ENCODE measurements at places on chromosomes 11 and 22. TPM values are rescaled to one million over a fixed set of nuclear protein-coding genes. Genes with fewer than 3 reads are reported as not detected.
A peak's percentile ranks its signal among the peaks of the same experiment; 100 is the strongest.

KIAA0930 gene
- total RNA-seq, result 92.5 TPM

DNA sequence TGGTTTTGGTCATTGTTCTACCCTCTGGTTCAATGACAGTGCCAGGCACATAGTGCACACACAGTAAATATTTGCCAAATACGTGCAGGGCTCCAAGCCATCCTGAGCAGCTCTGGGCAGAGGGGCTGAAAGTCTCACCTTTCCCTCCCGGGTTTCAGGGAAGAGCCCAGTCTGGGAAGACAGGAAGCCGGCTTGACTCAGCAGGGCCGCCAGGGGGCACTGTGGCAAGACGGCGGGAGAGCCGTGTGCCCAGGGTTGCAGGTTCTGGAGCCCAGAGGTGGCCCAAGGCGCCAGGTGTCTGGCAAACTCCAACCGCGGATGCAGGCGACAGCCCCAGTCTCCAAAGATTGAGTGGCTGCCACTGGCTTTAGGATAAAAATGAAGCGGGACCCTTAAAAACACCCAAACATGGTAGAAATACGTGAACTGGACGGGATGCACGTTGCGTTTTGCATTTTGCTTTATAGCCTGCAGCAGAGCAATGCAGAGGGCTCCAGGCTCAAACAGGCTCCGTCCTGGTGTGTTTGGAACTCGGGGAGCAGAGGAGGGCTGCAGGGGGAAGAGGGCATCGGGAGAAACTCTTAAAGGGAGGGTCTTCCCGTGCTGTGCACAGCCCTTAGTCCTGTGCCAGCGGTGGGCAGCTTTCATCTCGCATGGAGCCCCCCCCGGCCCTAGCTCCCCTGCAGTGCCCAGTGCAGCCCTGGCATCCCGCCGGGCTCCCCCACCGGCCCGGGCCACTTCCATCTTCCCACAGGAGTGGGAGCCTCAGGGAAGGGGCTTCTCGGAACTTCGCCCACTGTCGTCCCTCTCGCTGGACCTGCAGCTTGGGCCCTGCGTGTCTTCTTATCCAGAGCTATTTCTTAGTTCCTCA lies 10.7 kb downstream of the KRTAP5-5 start:
- peak; percentile 34 for DNase-seq

KCTD14 gene
- not detected for total RNA-seq

- no peak for DNase-seq
These were observed 33.7 kb upstream of the TH start for GRCh38 chr11:2205214-2205720.

EFEMP2 gene
- 48.5 TPM for total RNA-seq

BATF2 gene
- 0.59 TPM for total RNA-seq

All from A172 (cell line).